ENCODE measurements at places on chromosomes 16 and 17. TPM values are rescaled to one million over a fixed set of nuclear protein-coding genes. Genes with fewer than 3 reads are reported as not detected.

The TOX3 gene
- not detected for total RNA-seq

The IRX3 gene
- total RNA-seq = not detected

The KRT33A gene
- total RNA-seq = not detected

The ACD gene
- 63.4 TPM for total RNA-seq

The MT1E gene
- not detected for total RNA-seq

The OR1F1 gene
- total RNA-seq = not detected

The LDHD gene
- total RNA-seq = 0.48 TPM

The GPR139 gene
- not detected for total RNA-seq

The HCRT gene
- not detected for total RNA-seq

The RTN4RL1 gene
- total RNA-seq = 0.09 TPM

The PYDC1 gene
- not detected for total RNA-seq

The ZSCAN10 gene
- 0.34 TPM for total RNA-seq

Measured in activated T-helper 17 cell treated with anti-CD3 and anti-CD28 coated beads, Interleukin-2, amount 50 U/mL, for 72 hours (primary cell).